ENCODE measurements at places on chromosomes 1 and 21.

DNA sequence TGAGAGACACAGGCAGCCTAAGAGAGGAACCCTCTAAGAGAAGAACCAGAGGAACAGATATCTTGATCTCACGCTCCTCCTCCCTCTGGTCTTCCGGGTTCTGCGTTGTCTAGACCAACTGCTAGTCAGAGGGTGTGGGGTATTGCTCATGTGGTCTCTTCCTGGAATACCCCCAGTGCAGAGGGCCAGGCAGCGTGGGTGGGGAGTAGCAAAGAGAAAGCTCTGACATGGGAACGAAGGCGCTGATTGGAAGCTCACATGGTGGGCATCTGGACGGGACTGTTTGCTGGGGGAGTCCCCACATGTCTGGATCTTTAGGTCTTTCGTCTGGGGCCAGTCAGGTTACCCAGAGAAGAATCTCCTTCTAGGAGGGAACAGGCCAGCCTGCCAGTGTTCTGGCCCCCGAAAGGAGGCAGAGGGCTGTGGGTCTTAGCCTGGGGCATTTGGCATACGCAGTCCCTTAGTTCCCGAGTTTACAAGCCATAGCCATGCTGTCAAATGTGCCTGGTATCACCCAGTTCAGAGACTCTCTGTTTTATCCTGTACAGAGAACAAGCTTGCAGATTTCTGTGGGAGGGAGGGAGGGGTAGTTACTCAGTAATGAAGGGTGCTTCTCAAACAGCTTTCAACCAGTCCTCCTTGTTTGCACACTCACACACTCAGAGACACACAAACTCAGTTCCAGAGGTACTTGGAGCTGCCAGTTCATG lies 18.3 kb upstream of the IL6R start:
- peak; percentile 83 for DNase-seq

- no peak for DNase-seq
These were observed 13.9 kb downstream of the RASAL2 start for GRCh38 chr1:178107823-178108222.

DNA sequence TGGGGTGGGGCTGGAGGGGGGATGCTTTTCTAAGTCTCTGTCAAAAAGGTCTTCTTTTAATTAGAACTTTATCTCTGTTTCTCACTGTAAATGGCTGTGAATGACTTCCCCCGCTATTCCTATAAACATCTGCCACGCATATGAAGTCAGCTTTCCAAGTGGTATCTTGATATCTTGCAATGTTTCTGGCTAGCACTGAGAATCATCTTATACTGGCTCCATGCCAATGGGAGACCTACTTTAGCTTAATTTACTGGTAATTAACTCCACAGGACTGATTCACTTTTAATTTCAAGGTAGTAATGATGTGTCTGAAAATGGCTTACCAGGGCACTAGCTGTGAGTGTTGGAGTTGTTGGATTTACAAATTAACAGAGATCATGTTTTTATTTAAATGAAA lies 4.3 kb downstream of the GPR88 start:
- DNase-seq: no peak

DNA sequence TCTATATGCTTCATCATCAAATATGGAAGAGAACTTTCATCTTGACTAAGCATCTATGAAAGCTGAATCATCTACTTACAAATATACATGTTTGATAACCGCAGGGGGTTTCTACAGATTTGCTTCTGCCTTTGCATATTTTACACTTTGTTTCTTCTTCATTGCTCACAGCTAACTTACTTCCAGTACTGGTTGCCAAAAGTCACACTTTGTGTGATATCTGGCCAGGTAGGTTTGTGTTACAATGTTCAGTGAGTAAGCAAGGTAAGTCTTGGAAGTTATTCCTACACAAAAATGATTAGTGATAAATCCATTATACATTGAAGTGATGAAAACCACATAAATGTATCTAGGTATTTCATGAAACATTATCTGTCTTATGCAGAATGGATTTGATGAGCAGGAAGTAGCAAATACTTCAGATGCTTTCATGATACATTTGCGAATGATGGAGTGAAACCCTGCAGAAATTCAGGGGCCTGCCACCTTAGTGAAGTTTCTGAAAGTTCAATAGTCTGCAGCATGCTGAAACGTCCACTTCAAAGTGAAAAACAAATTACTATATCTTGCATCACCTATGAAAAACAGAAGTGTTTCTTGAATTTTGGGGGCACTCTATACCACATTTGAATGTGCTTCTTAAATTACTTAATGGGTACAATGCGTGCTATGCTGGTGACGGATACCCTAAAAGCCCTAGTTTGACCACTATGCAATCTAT lies 187.3 kb downstream of the ATP6V1G3 start:
- no peak for DNase-seq

DNA sequence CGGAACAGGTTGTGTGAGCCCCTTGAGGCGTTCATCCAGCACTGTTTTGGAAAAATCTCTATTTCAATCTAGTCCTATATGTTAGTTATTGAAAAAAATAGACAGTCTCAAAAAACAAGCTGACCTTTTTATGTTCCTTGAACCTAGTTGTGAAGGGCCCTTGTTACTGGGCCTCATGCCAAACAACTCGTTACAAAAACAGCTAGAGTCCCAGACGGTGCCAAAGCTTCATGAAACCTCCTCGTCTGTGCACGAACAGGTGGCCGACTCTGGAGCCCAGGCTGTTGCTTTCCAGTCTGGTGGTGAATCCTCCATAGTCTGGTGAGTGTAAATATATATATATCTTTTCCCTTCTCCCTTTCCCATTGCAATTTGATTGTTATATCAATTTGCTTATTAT lies at the start of gene CHIA:
CHIA (plus strand) TSS at position 222 of the 400 bp plus-strand sequence. CDS start 19,617 bp downstream, outside the sequence.
- no peak for DNase-seq

GRCh38 chr1:30342535-30343141 lies 380.7 kb downstream of the MATN1 start:
- DNase-seq: no peak

All from activated naive CD4-positive, alpha-beta T cell treated with anti-CD3 and anti-CD28 coated beads, Interleukin-2, amount 50 U/mL, for 16 hours (primary cell).